Activated CD4-positive, alpha-beta T cell treated with anti-CD3 and anti-CD28 coated beads, Interleukin-2, amount 50 U/mL, for 1 hour (primary cell): ENCODE measurements at places on chromosomes 3 and 15.

- DNase-seq, result no peak
Measured at GRCh38 chr3:139463466-139463865, 12.8 kb downstream of the RBP2 start.

- peak; percentile 1 for DNase-seq
Measured at GRCh38 chr3:172751175-172751704, 714 bp downstream of the ECT2 start.

DNA sequence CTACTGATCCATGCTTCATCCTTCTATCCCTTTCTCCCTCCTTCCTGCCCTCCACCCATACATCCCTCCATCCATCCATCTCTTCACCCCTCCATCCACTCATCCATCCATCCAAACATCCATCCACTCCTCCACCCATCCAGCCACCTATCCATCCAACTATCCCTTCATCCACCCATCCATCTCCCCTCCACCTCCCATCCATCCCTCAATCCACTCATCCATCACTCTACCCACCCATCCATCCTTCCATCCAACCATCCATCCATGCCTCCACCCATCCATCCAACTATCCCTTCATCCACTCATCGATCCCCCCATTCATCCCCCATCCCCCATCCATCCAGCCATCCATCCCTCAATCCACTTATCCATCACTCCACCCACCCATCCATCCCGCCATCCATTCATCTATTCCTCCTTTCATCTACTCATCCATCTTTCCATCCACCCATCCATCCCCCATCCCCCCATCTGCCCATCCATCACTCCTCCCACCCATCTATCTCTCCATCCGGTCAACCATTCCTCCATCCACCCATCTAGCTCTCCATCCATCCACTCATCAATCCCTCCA lies 132.4 kb upstream of the IQSEC1 start:
- DNase-seq, result no peak

GRCh38 chr3:32237670-32238452 lies 619 bp upstream of the CMTM8 start:
- DNase-seq, result no peak

DNA sequence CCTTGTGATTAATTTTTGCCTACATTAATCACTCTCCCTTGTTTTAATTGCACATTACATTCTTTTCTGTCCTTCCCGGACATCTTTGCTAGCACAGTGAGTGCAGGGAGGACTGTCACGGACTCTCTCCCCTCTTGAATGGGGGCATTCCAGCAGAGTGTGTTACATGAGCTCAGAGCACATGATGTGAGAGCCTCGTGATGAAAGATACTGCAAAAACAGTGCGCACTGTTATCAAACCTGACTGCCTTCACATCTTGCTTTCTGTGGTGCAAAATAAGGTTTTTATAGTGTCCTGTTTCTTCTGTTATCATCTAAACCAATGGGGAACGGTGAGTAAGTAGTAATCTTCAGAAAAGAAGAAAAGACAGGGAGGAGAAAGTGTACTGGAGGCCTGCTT lies 167.5 kb downstream of the PGPEP1L start:
- no peak for DNase-seq

DNA sequence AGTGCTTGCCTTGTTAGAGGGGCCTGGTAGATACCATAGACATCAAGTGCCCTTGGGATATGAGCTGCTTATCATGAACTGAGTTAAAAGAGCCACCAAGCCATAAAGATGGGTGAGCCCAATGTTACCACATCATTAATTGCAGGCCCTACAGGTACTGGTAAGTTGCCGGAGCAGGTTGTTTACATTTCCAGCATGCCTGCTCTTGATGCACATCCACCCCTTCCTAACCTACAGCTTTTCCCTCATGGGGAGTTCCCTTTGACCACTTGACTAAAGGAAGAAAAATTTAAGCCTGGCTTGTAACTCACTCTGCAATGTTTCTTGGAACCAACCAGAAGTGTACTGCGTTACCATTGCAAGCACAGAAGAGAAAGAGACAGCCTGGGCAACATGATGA lies 24.7 kb upstream of the ULK4 start:
- DNase-seq, result no peak

DNA sequence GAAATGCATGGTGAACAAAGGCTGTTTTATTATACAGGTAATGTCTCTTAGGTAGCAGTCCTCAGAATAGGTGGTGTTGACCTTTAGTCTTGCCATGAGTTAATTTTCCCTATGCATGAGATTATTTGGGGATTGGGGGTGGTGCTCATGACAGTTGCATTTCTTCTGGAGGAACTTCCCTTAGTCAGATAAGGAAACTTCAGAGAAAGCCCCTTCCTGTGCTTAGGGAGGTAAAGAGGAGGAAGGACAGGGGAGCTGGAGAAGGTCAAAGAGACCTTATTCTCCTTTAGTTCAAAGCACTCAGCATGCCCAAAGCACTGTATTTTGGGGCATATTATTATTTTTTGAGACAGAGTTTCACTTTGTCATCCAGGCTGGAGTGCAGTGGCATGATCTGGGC lies 47.7 kb downstream of the ZBTB11 start:
- DNase-seq, result no peak

DNA sequence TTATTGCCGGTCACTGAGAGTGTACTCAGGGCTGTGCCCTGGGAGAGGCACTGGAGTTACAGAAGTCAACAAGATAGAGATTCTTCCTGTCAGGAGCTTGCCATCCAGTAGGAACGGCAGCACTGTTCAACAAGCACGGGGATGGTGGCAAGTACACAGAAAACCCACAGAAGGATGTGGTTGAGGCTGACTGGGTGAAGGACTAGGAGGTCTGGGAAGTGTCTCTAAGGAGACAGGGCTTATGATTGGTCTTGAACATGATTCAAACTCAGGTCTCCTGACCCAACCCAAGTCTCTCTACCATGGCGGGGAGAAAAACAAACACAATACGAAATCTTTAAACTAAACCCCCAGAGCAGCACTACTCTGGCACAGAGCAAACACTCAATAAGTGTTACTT lies 37.6 kb downstream of the ERICH6 start:
- no peak for DNase-seq

DNA sequence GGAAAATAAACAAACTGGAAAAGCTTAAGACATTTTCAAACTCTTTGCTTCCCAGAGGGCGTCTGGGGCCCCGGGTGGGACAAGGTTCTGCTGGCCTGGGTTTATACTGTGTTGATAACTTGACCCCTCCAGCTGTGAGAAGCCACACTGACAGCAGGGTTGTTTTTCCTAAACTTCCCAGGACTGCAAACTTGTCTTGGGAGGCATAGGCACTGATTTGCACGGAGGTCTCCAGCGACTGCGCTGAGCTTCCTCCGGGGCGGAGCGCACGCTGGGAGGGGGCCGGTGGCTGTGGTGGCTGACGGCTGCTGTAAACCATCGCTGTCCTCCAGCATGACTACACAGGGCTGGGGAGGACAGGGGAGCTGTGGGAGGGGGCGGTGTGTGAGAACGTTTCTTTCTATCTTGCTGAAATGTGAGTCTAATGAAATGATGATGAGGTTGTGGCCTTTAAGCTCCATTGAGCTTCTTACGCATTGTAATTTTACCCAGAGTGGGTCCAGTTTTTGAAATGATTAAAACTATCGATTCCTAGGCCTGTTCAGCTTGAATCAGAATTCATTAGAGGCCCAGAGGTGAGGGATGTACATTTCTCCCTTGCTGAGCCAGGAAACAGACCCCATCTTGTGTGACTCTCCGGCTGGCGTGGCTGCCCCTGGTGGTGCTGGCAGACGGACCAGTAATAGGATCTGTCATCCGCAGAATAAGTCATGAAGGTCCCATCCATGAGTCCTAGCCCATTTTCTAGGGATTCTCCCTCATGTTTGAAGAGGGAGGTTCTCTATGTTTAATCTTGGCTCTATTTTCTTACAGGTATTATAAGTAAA lies 40.5 kb upstream of the VPS8 start:
- no peak for DNase-seq

- DNase-seq, result no peak
Measured at GRCh38 chr15:98113327-98113726, 152.8 kb downstream of the ARRDC4 start.

DNA sequence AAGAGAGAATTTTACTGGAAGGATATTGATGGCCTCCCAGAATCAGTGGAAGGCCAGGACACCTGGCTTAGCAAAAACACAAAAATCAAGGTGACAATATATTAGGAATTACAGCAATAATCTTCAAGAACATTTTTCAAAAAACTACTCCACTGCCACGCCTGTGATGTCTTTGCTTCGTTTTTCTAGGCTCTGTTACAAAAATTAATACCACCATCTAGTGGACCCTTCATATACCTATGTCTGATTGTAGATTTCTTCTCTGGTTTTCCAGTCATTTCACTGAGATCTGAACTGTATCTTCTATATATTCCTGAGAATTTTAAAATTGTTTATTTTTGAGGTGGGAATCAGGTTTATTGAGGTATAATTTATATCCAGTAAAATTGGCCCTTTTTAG lies 5.6 kb upstream of the SLC33A1 start:
- DNase-seq, result no peak

GRCh38 chr15:100060276-100060926 lies 281.4 kb downstream of the ADAMTS17 start:
- DNase-seq, result no peak

DNA sequence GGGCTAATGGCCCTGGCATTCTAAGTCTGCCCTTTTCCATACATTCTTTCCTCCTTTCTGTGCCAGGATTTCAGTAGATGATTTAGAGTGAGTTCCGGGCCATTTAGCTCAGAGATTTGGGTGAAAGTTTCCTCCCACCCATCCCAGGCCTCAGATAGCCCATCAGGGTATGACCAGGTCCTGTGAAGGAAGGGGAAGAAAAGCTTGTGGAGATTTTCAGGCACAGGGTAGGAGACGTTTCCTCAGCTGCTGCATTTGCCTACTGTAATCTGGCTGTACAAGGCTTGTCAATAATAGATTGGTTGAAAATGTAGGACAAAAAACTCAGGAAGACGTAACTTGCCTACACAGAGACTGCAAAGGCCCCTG lies 63.2 kb upstream of the BCL6 start:
- DNase-seq, result no peak

- DNase-seq, result no peak
Measured at GRCh38 chr3:113625834-113626233, 70.6 kb downstream of the USF3 start.

DNA sequence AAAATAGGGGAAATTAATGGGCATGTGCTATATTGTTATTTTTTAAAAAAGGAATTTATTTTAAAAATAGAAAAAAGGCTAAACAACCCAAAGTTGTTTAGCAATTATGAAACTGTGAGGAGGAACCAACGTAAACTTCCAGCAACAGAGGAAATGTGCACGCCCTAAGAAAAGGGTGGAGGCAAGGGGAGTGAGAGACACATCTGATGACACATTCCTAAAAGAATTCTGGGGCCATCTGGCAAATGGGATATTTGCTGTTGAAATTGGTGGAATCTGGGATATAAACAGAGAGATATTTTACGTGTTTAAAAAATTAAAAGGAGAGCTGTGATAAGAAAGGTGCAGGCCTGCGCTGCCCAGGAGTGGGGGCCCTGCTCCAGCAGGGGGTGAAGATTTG lies 50.8 kb upstream of the MUC13 start:
- DNase-seq, result no peak

DNA sequence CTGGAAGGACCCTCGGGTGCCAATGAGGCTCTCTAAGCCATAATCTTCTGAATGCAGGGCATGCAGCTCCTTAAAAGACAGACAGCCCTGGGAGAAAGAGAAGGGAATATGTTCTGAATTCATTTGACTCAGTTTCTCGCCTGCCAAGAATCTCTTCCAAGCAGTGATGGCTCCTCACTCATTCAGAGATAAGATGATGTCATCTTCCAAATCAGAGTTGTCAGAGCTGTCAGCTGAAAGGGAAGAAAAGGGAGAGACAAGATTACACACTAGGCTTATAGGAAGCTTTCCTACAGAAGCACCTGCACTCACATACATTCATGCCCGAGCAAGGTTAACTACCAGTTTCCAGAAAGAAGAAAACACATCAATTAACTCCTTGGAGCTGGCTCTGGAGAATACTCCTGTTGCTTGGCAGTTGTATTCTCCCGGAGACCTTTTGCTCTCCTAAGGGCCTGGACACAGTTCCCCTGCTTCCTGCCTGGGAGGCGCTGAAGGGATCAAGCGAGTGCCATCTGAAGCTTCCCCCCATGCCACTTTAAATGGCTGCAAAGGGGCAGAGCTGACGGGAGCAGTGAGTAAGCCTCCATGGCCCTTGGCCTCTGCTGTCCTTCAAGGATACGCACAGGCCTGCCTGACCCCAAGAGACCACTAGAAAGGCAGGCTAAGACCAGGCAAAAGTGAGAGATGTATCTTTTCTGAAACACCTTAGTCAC lies 7.7 kb downstream of the RBM15B start:
- no peak for DNase-seq

DNA sequence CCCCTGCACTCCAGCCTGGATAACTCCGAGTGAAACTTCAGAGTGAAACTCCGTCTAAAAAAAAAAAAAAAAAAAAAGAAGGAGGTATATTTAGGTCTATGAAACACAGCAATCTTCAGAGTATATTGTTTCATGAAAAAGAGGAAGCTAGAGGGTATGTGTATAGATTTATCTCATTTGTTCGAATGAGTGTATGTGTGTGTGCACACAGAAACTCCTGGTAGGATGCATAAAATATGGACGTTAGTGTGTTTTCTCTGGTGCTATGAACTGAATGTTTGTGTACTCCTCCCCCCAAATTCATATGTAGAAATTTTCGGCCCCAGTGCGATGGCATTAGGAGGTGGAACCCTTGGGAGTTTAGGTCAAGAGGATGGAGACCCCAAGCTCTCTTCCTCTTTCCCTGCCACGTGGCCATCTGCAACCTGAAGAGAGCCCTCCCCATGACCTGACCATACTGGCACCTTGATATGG lies 98.6 kb upstream of the KLF13 start:
- no peak for DNase-seq

DNA sequence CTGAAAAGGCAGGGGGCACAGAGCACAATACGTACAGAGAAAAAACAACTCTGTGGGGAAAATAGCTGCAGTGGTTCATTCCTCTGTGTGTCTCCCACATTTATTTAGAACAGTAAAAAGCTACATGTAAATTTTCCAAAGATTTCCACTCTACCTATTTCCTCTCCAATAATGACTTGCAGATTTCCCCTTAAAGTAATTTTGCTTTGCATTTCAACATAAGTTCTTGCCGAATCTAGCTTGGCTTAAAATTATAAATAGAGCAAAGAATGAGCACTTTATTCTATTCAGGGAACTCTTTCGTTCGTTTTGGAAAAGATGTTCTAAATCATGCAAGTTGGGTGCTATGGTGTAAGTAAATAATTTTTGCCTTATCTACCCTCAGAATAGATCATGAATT lies 58.2 kb upstream of the NR2E3 start:
- DNase-seq, result no peak
